ENCODE measurements at places on chromosomes 7 and 10.

DNA sequence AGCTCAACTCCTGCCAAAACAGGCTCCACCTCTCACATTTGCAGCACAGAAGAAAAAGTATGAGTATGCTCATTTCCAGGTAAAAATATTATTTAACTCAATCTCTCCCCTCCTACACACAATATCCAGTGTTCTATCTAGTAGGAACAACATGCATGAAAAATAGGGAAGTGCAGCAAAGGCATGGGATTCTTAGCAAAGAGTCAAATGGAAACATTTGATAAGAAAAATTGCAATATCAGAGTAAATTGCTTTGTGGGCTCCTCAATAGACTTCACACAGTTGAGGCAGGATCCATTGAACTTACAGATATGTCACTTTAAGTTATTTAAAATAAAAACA is 150.9 kb downstream of the ANK3 start:
- no peak for DNase-seq

DNA sequence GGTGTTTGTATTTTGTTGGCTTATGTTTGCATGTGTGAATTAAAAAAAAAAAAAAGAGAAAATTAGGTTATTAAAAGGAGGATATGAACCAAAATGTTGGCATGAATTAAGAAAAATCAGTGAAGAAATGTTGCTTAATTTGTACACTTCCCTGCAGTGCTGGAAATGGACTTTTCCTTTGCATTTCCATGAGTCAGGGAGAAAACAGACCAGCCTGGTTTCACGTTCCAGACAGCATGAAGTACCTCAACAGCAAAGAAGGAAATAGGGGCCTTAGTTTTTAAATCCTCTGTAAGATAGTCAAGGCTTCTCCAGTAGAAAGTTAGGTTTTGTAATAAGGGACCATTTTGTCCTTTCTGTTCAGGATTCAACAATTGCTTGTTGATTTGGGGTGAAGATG is 159.7 kb downstream of the CELF2 start:
- DNase-seq = no peak

DNA sequence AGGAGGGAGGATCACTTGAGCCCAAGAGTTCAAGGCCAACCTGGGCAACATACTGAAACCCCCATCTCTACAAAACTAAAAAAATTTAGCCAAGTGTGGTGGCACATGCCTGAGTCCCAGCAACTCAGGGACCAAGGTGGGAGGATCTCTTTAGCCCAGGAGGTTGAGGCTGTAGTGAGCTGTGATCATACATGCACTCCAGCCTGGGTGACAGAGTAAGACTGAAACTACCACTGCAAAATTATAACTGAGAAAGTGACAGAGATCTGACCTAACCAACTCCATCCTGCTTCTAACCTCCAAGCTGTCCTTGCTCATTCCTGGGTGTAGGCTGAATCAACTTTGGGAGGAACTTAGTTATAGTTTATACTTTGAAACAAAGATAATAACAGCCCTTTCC is 59.4 kb downstream of the HTR7 start:
- DNase-seq = no peak

DNA sequence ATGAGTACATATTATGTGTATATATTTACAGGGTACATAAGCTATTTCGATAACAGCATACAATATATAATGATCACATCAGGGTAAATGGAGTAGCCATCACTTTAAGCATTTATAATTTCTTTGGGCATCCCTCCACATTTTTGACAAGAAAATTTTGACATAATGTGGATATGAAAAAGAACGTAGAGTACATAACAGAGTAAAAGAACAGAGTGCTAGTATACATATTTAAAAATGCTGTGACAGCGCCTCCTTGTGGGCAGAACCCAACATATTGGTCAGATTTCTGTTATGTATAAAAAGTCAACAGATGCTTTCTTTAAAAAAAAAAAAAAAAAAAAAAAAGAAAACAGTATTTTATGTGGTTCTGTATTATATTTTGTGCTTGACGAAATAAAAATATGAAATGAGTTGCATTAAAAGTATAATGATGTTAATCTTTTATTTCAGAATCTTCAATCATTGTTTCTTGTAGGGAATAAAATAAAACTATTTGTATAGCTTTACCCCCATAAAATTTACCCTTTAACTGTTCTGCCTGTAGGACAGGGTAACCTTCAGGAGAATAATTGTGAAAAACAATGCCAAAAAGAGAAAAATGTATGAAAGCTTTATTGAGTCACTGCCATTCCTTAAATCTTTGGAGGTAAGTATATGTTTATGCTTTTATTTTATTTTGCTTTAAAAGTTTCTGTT is 18.3 kb upstream of the HBP1 start:
- DNase-seq = peak; percentile 54

GRCh38 chr7:94436018-94436604 is 41.4 kb downstream of the COL1A2 start:
- DNase-seq = peak; percentile 6

- DNase-seq = no peak
Measured at GRCh38 chr10:9645404-9645803, 1372.3 kb upstream of the CELF2 start.

- no peak for DNase-seq
Measured at GRCh38 chr7:130988443-130988842, 254.4 kb upstream of the KLF14 start.

GRCh38 chr7:134916171-134916883 is 70.0 kb upstream of the AGBL3 start:
- no peak for DNase-seq

DNA sequence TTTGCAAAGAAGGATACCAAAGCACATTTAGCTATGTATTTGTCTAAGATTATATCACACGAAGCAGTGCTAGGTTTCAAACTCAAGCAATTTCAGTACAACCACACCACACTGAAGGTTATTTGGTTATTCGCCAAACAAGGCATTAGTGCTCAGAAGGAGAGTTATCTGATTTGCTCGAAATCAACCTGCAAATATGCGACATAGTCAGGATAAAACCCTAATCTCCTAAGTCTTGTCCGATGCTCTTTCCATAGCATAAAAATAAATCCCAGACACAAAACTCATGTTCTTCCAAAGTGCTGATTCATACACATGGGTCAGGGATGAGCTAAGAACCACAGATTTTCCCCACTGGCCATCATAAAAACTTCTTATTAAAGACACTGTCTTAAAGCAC is 1288.0 kb upstream of the SORCS1 start:
- no peak for DNase-seq

- no peak for DNase-seq
Measured at GRCh38 chr7:101819913-101820522, 2.6 kb downstream of the CUX1 start.

GRCh38 chr7:18228686-18229085 is 201.0 kb upstream of the PRPS1L1 start:
- DNase-seq = no peak

DNA sequence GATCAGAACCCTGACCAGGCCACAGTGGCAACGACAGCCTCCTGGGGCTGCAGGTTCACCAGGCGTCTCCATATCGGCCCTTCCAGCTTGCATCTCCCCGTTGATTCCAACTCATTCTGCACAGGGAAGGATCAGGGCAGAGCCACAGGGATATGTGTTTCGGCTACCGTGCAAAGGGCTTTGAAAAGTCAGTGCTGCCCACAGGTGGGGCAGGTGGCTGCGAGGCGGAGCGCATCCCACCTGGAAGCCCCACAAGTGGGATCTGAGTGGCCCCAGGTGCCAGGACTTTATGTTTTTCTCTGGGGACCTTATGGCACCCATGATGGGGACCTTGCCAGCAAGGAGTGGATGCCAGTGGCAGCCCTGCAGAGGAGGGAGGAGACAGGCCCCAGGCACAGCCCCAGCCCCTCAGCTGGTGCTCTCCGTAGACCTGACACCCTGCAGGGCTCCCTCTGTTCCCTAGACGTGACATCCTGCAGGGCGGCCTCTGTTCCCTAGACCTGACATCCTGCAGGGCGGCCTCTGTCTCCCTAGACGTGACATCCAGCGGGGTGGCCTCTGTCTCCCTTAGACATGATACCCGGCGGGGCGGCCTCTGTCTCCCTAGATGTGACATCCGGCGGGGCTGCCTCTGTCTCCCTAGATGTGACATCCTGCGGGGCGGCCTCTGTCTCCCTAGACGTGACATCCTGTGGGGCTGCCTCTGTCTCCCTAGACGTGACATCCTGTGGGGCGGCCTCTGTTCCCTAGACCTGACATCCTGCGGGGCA is 189.4 kb downstream of the ELFN1 start:
- no peak for DNase-seq

DNA sequence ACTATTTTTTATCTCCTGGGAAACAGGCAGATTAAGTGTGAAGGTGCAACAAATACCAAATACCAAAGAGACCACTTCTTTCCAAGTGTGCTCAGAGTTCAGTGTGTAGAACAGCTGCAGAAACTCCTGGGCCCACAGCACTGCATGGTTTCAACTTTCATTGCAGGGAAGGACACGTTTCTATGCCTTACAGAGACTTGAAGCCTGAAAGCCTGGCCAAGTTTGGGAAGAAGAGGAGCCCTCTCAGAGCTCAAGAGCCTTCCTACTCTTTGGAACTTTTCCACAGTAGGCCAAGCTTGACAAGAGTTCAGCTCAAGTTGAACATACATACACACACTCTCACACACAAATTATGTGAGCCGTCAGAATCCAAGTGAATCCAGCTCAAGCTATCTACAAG is 2.5 kb downstream of the HOXA4 start:
- DNase-seq = no peak

- no peak for DNase-seq
Measured at GRCh38 chr7:64999165-65000004, 7.1 kb downstream of the ERV3-1 start.

DNA sequence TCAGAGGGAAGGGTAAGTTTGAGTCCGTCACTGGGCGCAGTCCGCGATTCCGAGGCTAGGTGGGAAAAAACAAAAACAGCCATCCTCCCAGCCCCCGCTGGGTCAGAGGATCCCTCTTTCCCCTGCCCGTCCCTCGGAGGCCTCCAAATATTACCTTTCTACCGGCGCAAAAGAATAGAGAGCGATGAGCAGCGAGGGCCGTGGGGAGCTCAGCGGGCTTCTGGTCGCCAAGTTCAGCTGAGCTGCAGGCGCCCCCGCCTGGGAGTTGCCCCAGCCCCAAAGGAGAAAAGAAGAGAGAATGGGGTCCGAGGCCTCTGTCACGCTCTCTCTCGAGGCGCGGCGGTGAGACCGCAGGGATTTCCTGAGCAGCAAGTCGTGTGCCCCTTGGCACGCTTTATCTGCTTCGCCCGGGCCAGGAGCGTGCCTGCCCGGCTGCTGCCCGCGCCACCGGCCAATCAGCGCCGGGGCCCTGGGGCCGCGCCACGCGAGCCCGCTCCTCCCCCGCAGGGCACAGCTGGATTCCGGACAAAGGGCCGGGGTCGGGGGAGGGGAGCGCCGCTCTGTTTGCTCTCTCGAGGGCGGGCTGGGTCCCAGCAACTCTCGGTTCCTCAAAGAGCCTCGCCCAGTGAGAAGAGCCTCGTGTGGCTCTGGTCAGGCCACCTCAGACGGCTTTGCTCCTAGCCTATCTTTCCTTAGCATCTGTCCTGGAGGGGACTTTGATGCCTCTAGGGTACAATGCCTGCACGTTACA is at the start of gene NEUROG3:
TSS of gene NEUROG3 (minus strand) at position 367 of the 751 bp plus-strand sequence. CDS start 379 bp downstream, outside the sequence.
- no peak for DNase-seq

DNA sequence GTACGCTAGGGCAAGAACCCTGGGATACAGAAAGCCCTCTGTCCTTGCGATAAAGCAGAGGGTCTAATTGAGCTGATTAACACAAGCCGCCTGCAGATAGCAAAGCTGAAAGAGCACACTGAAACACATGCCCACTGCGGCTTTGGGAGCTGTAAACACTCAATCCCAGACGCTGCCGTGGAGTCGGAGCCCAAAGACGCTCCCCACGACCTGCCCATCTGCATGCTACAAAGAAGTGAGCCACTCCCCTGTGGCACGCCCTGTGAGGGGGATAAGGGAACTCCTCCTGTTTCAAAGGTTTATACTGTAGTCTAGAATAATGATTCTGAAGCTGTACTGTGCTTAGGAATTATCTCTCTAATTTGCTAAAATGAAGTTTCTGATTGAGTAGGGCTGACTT is 985.6 kb upstream of the GHITM start:
- DNase-seq = no peak

DNA sequence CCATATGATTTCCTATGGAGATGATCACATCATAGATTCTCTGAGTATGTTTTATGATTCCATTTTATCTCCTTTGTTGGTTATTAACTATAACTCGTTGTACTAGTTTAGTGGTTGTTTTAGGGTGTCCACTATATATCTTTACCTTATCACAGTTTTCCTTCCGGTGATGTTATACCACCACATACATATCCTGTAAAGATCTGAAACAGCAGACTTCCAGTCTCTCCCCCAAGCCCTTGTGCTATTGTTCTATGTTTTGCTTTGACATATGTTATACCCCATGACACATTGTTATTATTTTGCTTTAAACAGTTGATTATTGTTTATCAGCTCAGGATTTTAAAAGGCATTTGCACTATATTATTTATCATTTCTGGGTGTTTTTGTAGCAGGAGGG is 7.3 kb downstream of the IL15RA start:
- DNase-seq = no peak

DNA sequence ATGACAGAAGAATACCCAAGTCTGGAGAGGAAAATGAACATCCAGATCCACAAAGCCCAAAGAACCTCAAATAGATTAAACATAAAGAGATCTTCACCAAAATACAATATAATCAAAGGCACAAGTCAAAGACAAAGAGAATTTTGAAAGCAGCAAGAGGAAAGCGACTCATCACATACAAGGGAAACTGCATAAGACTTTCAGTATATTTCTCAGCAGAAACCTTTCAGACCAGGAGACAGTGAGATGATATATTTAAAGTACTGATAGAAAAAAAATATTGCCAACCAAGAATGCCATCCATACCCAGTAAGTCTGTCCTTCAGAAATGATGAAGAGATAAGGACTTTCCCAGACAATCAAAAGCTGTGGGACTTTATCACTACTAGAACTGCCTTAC is 81.5 kb upstream of the GALNT17 start:
- no peak for DNase-seq

GRCh38 chr7:80532153-80532552 is 20.3 kb upstream of the GNAT3 start:
- no peak for DNase-seq

GRCh38 chr7:133376514-133376913 is 123.6 kb downstream of the EXOC4 start:
- no peak for DNase-seq

- DNase-seq = no peak
Measured at GRCh38 chr7:103379270-103379975, 32.0 kb downstream of the PSMC2 start.

DNA sequence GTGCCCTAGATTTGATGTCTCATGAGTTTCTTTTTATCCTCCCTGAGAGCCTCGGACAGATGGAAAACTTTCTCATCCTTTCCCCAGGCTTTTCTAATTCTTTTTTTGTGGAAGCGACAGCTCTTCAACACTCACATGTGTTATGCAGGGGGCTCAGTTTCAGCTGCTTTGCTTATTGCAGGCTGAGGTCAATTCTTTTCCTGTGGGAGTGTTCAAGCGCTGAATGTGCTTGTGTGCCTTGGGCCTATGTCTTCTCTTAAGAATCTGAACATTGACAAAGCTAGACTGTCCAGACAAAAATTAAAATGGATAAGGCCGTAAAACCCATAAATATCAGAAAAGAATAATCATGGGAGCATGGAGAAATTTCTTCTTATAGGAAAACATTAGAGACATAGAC is 125.2 kb upstream of the STEAP4 start:
- DNase-seq = no peak

All from stimulated activated CD8-positive, alpha-beta memory T cell treated with anti-CD3 and anti-CD28 coated beads, Interleukin-2, amount 100 ng/mL, for 1 hour (primary cell).